ENCODE measurements at places on chromosomes 2 and 18. TPM values are rescaled to one million over a fixed set of nuclear protein-coding genes. Genes with fewer than 3 reads are reported as not detected.

GRCh38 chr2:136168720-136169119 lies 50.8 kb upstream of the CXCR4 start:
- DNase-seq = no peak

The BOLL gene
- total RNA-seq = not detected

The ABCG5 gene
- not detected for total RNA-seq

The LIPT1 gene
- 11.8 TPM for total RNA-seq

The ACMSD gene
- 0.29 TPM for total RNA-seq

The GALNT13 gene
- total RNA-seq = 0.52 TPM

DNA sequence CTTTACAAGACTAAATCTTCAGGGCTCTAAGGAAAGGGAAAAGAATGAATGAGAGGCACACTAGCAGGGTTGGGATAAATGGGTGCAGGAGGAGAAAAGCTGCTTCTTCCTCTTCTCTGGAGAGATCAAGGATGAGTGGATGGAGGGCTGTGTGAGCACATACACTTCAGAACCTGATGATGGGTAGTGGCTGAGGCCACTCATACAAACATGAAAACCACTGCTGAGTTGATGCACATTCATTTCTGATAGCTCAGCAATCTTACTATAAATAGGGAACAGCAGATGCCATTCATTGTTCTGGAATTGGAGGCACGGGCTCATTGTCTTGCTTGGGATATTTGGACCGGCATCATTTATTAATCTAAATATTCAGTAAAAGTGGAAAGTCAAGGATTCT lies 152.4 kb upstream of the KCTD1 start:
- DNase-seq = no peak
